ENCODE measurements at places on chromosomes 6 and 20. TPM values are rescaled to one million over a fixed set of nuclear protein-coding genes. Genes with fewer than 3 reads are reported as not detected.

DNA sequence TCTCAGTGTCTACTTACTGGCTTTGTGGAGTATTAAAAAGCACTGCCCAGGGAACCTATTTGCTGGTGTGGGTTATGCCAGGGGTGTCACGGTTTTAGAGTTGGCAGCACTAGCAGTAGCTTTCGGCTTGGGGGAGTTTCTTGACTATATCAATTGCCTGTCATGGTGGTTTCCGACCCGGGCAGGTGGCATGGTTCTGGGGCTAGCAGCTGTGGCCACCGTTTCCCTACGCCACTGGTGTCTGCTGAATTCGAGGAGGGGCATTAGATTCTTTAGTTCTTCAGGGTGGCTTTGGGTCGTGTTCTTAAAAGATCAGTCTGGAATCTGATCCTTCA, 55.6 kb upstream of the FOXC1 start:
- peak; percentile 56 for DNase-seq
- H3K4me3 ChIP-seq: no peak overlapping the region
- peaks cover 21% of the 10 kb centered on the region for H3K4me1 ChIP-seq

GRCh38 chr20:17295991-17296390, 69.2 kb downstream of the PCSK2 start:
- H3K4me3 ChIP-seq: no peak overlapping the region
- H3K4me1 ChIP-seq: no peaks in the 10 kb centered on the region
- H3K36me3 ChIP-seq: no peaks in the 10 kb centered on the region

DNA sequence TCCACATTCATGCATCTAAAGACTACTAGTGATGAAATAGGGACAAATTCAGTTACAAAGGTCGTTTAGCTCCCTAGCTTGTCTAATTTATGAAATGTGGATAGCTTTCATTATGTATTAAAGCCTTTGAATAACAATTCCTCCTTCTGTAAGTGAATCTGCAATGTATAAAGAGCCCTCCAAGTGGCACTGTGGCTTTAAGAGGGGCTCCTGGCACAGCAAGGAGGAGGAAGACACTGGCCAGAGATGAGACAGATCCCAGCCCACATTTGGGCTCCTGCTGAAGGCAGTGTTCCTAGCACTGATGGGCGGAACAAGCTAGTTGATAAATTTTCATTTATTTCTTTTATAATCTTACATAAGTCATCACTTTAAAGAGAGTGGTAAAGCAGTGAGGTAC, 17.6 kb upstream of the FUCA2 start:
- no peak for DNase-seq
- no peaks in the 10 kb centered on the region for H3K27me3 ChIP-seq
- H3K4me1 ChIP-seq: peaks cover 13% of the 10 kb centered on the region
- H3K27ac ChIP-seq: no peak overlapping the region
- no peaks in the 10 kb centered on the region for H3K36me3 ChIP-seq
- no peak overlapping the region for H3K4me3 ChIP-seq

GRCh38 chr6:11778036-11778435, 567 bp downstream of the ADTRP start:
- peaks cover 2% of the 10 kb centered on the region for H3K4me1 ChIP-seq
- H3K4me3 ChIP-seq: no peak overlapping the region
- H3K27ac ChIP-seq: no peak overlapping the region

DNA sequence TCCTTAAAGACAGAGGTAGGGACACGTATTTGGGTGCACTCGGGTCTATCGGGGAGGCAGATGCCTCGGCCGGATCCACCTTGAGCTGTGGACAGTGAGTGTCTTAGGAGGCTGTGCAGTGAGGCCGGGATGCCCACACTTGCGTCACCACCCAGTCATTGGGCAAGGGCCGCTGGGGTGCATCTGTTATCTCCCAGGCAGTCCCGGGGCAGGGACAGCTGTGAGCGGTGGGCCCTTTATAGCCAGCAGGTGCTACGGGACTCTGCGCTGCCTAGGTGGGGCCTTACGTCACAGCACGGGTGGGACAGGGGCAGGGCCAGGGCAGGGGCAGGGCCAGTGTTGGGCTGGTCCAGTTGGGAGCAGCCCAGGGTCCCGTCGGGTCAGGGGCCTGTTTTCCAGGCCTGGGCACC, 689 bp upstream of the COL20A1 start:
- no peaks in the 10 kb centered on the region for H3K4me1 ChIP-seq
- H3K27ac ChIP-seq: no peak overlapping the region
- DNase-seq: no peak

Gene ZBP1
- not detected for total RNA-seq

Data from osteocyte (in vitro differentiated cells).